NCI-H1417 treated with DMSO at 0.1 percent for 48 hours (cell line): ENCODE measurements at places on chromosomes 12 and 14.

GRCh38 chr14:89903340-89903952 lies 51.1 kb downstream of the EFCAB11 start:
- no peak for DNase-seq

DNA sequence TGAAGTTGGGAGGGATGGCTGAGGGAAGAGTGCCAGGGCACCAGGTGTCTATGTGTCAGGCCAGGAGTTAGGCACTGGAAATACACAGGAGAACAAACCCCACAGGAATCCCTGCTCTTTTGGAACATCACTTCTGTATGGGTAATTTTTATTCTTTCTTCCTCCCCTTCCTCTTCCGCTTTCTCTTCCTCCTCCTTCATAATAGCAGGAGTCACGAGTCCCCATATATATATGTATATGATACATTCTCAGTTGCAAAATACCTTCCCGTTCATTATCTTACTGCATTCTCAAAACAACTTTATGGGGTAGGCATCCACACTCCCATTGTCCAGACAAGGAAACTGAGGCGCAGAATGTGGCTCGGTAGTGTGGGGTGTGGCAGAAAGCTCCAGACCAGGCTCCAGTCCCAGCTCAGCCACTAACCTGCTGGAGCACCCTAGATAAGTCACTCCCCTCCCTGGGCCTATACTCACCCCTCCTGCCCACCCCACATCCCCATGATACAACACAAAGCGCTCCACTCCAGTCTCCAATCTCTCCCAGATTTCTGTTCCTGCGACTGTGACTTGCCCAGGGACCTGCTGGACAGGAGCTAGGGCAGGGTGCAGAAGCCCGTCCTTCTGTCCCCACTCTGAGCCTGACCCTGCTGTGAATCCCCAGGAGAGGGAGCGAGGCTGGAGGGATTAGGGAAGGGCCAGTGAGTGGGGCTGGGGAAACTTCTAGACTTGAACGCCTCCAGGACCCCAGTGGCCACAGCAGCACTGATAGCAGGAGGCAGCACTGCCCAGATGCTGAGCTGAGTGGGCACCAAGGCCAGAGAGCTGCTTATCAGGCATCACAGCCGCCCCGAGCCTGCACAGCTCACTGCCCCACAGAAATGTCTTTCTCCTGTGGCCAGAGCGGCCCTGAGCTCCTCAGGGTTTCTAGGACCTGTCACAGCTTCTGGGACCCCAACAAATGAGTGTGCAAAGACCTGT lies 1.4 kb upstream of the AQP2 start:
- DNase-seq = no peak

DNA sequence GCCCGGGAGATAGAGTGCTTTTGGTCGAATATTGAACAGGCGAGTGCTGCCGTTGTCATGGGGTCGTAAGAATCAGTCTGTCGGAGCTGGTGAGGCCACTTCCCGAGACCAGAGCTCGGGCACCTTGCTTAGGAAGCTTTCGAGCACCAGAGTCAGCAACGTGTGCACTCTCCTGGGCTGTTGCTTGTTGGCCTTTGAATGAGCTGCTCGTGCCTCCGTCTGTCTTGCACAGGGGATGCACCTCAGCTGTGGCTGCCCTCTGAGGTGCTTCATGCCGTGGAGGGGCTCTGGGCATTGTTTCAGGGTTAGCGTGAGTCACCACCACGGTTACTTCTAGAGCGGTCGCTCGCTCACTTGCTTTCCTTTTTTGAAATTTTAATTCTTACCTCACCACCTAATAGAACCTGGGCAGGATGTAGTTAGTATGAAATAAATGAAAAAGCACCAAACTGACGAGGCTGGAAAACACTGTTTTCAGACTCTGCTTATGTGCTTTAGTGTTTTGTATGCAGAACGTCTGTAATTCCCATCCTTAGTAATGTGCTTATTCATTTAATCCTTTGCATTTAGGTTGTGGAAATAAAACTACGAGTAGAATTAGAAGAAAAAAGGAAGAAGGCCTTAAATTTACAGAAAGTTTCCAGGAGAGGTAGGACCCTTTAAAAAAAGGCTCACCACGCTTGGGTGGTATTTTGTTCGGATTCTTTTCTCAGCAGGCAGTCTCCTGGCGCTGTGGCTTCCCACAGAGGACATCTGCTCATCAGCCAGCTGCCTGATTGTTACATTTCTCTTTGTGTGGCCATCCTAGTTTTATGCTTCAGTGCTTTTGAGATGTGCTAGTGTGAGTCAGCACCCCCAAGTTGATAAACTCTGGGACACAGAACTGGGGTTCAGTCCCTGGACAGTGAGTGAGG lies 40.6 kb downstream of the EP400 start:
- peak; percentile 25 for DNase-seq

- no peak for DNase-seq
Measured at GRCh38 chr12:6341417-6342139, at the start of gene TNFRSF1A. Gene TNFRSF1A, minus strand, starts transcription at chr12:6342076. Its CDS starts 262 bp downstream, at chr12:6341814.

- DNase-seq = no peak
Measured at GRCh38 chr14:104689109-104689880, at the start of gene INF2. Gene INF2, plus strand, starts transcription at chr14:104689618. Its CDS starts 11,748 bp downstream, at chr14:104701366.

DNA sequence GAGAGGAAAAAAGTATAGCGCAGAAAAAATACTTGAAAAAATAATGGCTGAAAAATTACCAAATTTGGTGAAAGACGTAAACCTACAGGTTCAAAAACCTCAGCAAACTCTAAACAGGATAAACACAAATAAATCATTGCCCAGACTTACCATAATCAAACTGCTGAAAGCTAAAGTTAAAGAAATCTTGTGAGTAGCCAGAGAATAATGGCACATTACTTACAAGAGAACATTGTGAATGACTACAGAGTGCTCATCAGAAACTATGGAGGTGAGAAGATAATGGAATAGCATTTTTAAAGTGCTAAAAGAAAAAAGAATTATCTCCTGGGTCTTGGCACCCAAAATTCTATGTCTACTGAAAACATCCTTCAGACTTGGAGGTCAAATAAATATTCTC lies 36.0 kb downstream of the ATF1 start:
- DNase-seq = no peak

- DNase-seq = no peak
Measured at GRCh38 chr12:81259360-81259759, 181.5 kb downstream of the ACSS3 start.

GRCh38 chr12:49021292-49021915 lies 2.8 kb upstream of the PRKAG1 start:
- DNase-seq = no peak

- DNase-seq = peak; percentile 20
Measured at GRCh38 chr14:104283197-104284106, 145.1 kb downstream of the KIF26A start.

GRCh38 chr12:2976581-2976996 lies 17.4 kb downstream of the TEAD4 start:
- no peak for DNase-seq

GRCh38 chr12:56408799-56409417 lies 40.3 kb downstream of the TIMELESS start:
- no peak for DNase-seq

GRCh38 chr12:75782069-75782581 lies 249.5 kb downstream of the PHLDA1 start:
- DNase-seq = no peak
